Stimulated activated CD8-positive, alpha-beta memory T cell treated with anti-CD3 and anti-CD28 coated beads, Interleukin-12 subunit alpha, Interleukin-12 subunit beta, amount 100 ng/mL, for 4 hours (primary cell): ENCODE measurements at places on chromosomes 12 and 14.
A peak's percentile ranks its signal among the peaks of the same experiment; 100 is the strongest.

DNA sequence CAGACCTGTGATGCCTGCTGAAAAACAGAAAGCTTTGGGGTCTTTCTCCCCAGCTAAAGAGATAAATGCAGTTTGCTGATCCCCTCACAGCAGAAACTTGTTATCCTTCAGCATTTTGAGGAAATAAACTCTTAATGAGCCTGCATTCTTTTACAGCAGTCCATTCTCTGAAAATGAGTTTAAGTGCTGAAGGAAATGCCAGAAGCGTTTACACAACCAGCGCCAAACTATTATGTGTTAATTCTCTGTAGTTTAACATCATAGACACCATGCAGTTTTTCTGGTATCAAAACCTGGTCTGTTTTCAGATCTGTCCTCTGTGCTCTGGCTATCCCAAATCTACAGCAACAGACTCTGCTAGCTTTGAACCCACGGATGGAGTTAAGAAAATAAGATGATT, 291.3 kb downstream of the NPAS3 start:
- no peak for DNase-seq

GRCh38 chr12:78645956-78646355, 218.6 kb upstream of the SYT1 start:
- DNase-seq, result no peak

DNA sequence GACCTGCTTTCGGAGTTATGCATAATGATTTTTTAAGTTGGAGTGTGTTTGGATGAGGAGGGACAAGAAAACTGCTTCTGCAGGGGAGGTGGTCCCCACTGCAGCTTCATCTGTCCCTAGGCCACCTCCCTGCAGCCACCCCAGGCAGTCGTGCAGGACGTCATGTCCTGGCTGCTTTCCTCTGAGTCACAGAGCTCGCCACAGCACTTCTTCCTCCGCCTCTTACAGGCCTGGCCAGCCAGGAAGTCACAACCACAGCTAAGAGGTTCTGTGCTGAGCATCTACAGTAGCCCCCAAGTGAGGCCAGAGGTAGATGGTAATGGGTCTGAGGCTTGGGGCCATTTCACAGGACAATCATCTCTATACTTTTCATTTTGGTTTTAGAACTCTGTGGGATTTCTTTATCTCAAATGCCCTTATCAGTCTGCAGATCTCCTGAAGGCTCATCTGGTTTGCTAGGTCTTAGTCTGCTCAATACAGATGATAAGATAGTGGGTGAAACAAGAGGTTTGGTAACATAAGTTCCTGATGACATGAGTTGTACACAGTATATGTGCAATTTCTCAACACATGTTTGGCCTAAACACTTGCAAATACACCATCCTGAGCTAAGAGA, 106.4 kb downstream of the ARF6 start:
- peak; percentile 57 for DNase-seq

- no peak for DNase-seq
Observed at GRCh38 chr12:86669010-86669409, 412.8 kb upstream of the MGAT4C start.

GRCh38 chr12:100123316-100124095, 19.2 kb downstream of the BLTP3B start:
- DNase-seq, result no peak

DNA sequence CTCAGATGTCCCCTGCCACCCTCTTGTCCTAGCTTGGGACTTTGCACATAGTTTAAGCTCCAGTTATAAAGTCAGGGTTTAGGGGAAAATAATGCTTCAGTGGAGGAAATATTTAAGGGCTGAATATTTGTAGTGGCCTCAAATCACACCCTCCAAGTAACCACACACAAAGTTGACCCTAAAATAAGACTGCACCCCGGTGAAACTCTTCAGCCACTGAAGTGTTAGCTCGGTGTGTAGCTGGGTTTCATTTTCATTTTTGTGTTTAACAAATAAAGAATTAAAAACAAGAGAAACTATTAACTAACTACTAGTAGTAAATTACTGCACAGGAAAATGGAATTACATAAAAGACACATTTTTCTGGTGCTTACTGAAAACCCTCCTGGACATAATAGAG, 14.8 kb upstream of the BCL11B start:
- no peak for DNase-seq

GRCh38 chr12:96669786-96670185, 180.4 kb downstream of the CFAP54 start:
- DNase-seq, result no peak

- no peak for DNase-seq
Observed at GRCh38 chr14:75771595-75771994, 110.5 kb downstream of the TTLL5 start.

GRCh38 chr12:103930787-103931735, 851 bp downstream of the HSP90B1 start:
- peak; percentile 13 for DNase-seq

GRCh38 chr12:51351913-51352532, 5.5 kb upstream of the CELA1 start:
- DNase-seq, result no peak

GRCh38 chr12:112418608-112419296, at the start of gene PTPN11:
Gene PTPN11, plus strand, starts transcription at chr12:112418947. Its CDS starts 165 bp downstream, at chr12:112419112.
- DNase-seq, result peak; percentile 89

DNA sequence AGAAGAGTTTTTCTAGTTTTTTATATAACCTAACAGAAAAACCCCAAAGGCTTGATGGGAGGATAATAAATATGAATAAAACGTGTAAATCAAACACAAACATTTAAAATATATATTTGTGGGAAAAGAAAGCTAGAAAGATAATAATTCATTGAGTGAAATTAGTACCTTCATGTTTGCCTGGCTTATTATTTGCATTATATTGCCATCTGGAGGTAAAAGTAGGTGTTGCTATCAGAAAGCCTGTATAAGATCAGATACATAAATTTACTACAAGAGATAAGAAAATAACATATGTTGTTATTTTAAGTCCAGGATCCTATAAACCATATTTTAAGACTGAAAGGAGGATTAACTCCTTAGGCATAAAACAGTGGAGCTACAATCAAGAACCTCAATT, 77.7 kb downstream of the NTS start:
- DNase-seq, result no peak

- no peak for DNase-seq
Observed at GRCh38 chr14:103765526-103765925, 49.9 kb downstream of the ZFYVE21 start.
